NCI-H2171 (cell line): ENCODE measurements at places on chromosomes 2 and 18.

DNA sequence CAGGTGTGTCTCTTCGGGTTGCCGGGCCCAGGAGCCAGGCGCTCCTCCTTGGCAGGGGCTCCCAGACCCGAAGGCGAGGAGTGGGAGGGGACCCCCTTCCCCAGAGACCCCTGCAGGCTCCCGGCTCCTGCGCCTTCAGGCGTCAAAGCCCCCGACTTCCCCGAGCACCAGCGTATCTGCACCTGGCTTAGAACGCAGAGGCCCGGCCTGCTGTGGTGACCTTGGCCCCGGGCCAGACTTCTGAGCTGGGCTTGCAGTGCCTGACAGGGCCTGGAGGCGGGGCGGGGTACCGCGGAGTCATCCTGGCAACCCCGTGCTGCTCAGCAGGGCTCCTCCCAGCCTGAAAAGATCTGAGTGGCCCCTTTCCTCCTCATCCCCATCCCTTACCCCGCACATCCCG lies 27.0 kb downstream of the SKA1 start:
- DNase-seq: peak; percentile 34

DNA sequence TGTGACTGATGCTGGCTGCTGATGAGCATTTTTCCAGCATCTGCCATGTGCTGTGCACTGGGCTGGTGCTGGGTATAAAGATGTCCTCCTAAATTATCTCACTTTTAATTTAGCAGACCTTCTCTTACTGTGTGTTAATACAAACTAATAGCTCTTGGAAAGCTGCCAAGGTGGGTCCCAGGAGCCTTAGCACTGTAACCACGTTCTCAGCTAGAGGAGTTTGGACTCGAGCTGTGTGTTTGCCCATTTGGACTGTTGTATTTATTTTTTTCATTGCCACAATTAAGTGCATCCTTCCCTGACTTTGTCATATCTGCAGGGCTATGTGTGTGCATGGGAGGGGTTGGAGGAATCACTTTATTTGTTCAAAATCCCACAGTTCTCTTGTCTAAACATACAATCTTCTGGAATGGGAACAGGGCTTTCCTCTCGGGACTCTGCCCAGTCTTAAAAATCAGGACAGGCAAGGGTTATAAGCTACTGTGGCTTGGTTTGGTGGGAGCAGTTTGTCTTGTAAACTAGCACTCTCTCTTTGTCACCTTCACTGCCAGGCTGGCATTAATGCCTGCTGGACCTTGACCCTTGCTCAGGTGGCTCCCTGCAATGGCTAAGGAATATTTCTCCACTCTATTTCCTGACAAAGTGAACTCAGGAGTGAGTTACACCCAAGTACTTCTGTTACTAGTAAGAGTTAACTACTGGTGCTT lies 129.7 kb upstream of the MGAT5 start:
- peak; percentile 73 for DNase-seq

DNA sequence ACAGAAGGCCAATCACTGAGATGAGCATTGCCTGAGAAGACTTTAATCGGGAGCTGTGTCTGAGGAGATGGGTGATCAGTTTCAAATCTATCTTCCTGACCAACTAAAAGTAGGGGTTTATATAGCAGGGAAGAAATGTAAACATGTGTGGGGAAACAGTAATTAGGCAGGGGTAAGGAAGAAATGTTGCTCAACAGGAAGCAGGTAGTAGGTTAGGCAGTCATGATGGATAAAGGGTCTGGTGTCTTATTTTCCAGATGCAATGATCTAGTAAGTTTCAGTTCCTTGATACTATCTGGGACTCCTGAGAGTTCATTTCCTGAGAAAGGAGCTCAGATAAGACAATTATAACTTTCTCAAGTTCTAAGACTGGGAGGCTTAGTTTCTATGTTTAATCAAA lies 33.8 kb upstream of the DNAJC10 start:
- DNase-seq: no peak

DNA sequence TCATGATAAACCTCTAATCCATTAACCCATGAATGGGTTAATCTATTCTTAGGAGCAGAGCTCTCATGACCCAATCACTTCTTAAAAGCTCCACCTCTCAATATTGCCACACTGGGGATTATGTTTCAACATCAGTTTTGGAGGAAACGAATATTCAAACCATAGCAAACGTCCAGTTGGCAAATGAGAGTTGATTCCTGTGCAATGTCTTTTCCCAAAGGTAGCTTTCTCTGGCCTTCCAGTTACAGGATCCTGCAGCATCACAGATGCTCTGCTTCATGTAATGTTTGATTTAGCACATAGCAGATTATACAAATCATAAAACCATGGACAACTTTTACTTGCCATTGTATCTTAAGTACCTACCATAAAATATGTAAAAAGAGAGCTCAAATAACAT lies 481.0 kb downstream of the TNS1 start:
- no peak for DNase-seq

DNA sequence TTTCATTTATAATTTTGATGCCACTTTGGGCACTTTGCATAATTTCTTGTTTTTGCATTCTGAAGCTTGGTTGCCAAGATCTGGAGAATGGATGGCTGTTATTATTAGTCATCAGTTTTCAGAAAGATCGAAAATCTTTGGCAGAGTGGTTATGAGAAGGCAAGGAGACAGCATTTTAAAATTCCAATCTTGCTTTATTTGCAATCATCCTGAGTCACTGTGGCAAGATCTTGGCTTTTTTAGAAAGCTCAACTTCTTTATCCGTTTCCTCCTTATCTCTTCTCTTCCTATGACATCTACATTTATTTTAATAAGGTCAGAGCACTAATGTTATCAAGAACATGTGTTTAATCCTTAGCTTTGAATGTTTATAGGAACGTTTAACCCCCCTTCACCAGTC lies 31.1 kb upstream of the EIF2AK3 start:
- DNase-seq: no peak

GRCh38 chr2:203783496-203784203 lies 77.2 kb downstream of the CD28 start:
- no peak for DNase-seq

- DNase-seq: no peak
Observed at GRCh38 chr2:105802587-105802986, 57.9 kb downstream of the NCK2 start.

- DNase-seq: no peak
Observed at GRCh38 chr2:233815861-233816260, 37.7 kb downstream of the MROH2A start.

DNA sequence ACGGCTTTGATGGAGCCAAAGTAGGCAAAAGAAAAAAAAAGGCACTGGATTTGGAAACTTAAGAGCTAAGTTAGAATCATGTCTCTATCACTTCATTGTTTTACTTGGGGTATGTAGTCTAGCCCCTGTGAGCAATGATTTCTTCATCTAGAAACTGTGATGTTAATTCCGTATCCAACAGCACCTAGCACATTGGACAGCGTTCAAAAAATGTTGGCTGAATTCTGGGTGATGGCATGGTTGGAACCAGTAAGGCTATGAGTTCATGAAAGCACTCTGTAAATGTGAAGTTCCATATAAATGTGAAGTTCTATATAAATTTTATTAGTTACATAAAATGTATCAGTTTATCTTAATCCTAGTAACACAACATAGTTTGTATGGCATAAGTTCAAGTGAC lies 308.5 kb upstream of the HNMT start:
- DNase-seq: no peak

DNA sequence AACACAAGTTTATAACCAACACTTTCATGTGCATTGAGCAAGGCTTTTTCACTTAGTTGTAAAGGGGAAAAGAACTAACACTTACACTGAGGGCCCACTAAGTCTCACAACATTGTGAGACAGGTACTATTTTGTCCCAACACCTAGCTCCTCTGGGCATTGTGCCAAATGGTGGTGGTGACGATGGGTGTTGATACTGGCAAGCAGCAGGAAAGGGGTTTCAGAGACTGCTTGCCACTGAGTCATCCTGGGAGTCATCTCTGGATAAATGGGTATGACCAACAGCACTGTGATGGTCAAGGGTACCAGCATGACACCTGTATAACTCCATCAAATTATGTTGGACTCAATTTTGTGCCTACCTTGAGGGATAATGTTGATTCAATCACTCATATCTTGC lies 138.8 kb upstream of the ITGA6 start:
- peak; percentile 17 for DNase-seq

- DNase-seq: no peak
Observed at GRCh38 chr2:41414486-41415230, 633.2 kb upstream of the PKDCC start.

- no peak for DNase-seq
Observed at GRCh38 chr2:138059487-138060300, 95.4 kb downstream of the HNMT start.

- no peak for DNase-seq
Observed at GRCh38 chr2:74843899-74844298, 10.0 kb downstream of the HK2 start.

- DNase-seq: no peak
Observed at GRCh38 chr18:47311585-47311984, 60.1 kb upstream of the SKOR2 start.

DNA sequence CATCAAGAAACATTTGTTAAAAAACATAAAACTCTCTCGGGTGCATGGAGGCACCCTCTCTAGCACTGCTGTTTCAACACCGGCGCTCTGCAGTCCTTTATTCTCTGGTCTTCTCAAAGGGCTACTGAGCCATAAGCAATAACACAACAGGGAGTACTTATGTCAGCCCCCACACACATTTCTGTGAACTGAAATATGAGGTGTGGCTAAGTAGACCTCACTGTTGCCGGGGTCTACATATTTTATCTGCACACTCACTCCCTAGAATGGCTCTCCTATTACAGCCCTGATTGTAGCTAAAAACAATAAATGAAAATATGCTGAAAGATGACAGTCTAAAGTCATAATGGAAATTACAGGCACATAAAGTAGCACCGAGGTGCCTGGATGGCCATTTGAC lies 235.1 kb downstream of the GRB14 start:
- no peak for DNase-seq

DNA sequence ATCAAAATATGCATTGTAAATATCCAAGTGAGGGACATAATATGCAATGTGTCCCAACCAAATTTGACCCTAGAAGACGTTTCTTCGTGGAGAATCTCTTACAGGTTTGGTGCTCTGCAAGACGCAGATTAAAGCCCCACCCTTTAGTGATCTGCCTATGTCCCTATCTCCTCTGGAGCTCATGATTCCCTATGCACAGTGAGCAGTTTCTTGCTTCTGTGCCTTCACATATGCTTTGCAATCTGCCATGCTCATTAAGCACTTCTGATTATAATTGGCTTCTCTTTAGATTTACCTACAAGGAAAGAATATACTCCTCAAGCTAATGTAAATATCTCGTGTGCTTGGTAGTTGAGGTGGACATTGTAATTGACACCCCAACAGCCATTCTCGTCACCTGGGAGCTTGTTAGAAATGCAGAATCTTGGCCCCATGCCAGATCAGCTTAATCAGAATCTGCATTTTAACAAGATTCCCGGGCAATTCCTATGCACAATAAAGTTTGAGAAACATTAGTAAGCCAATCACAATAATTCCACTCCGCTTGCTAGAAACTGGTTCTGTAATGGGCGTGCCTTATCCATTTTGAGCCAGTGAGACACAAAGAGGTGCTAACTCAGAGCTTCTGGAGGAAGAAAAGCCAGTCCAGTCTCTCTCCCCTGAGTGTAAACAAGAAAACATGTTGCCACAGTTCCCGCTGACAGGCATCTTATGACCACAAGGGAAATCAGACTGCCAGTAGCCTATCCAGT lies 2.8 kb upstream of the PUM2 start:
- peak; percentile 89 for DNase-seq

DNA sequence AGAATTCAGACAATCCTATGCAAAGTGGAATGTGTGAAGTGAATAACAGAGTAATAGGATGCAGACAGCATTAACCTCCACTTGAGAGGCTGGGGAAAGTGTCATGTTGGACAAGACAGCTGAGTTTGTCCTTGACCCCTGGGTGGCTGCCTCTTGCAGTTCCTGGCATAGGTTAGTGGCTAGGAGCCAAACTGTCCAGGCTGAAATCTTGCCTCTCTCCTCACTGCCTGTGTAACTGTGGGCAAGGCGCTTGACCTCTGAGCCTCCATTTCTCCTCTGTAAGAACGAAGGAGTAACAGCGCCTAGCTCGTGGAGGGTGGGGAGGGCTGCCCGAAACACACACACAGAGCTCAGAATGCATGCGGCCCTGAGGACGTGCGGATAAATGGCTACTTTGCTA lies 34.8 kb upstream of the LDLRAD4 start:
- DNase-seq: no peak

DNA sequence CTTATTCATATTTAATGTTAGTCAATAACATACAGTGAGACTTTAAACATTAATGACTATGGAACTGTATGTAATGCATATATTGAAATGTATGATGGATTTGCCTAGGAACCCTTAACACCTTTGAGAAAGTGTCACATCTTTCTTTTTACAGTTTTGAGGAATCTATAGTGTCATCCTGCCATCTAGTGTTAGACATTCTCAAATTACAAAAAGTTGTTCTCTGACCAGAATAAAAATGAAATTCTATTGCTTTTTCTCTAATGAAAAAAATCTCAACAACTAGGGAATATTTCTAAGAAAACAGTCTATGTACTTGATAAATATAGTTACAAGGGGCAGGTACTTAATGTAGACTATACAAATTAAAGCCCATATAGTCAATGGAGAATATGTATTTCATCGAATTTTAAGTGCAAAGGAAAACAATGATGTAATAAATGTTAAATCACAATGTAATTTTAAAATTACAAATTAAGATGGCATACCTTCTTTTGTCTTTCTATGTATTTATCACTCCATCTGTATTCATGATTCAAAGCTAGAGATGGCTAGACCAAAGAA lies 5.1 kb upstream of the CALCRL start:
- peak; percentile 5 for DNase-seq

DNA sequence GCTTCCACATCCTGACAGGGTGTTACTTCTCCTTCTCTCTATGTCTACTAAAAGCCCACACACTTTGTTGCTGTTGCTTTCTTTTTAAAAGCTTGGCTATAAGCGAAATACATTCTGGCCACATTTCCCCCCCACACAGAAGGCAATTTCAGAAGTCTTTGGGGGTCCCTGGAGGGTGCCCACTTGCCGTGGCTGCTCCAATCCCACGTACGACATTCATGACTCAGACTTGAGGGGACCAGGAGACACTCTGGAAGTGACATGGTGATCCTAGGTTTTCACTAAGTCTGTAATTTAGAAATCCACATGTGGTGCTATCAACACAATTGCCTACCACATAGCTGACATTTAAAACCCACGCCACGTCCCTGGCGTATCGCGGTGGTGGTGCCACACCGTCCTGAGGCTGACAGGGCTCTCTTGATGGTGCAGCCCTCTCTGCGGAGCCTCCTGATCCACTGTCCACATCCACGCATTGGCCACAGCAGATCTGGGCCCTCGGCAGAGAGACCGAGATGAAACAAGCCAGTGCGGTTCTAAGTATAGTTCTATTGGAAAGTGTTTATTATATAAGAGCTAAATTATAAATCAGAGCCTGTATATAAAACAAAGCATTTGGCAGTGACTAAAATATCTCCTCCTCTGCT lies 42.4 kb downstream of the CYP27C1 start:
- DNase-seq: no peak

GRCh38 chr2:226995625-226996041 lies 159.8 kb downstream of the RHBDD1 start:
- DNase-seq: no peak
